KG1 (cell line): ENCODE measurements at places on chromosomes 4 and X.

DNA sequence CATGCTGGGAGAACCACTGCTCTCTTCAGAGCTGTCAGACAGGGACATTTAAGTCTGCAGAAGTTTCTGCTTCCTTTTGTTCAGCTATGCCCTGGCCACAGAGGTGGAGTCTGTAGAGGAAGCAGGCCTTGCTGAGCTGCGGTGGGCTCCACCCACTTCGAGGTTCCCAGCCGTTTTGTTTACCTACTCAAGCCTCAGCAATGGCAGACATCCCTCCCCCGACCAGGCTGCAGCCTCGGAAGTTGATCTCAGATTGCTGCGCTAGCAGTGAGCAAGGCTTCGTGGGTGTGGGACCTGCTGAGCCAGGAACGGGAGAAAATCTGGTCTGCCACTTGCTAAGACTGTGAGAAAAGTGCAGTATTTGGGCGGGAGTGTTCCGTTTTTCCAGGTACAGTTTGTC lies 118.9 kb downstream of the SLC10A6 start:
- DNase-seq = no peak

GRCh38 chrX:1452516-1453394 lies at the start of gene ASMTL:
TSS of gene ASMTL (minus strand) at chrX:1452909. CDS start at chrX:1452840, 69 bp downstream.
- no peak for DNase-seq

DNA sequence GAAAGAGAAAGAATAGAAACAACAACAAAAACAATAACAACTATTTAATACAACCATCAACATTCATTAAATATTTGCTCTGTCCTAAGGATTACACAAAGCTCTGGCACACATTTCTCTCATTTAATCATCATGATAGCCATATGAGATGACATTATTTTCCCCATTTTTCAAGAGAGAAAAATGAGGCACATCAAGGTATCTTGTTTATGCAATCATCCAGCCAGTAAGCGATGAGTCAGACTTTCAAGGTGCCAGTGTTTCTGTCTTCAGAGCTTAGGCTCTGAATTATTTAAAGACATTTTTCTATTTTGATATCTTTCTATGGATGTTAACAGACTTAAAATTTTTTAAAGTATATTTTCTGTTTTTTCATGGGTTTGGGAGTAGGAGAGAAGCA lies 541.8 kb upstream of the SMIM31 start:
- no peak for DNase-seq

DNA sequence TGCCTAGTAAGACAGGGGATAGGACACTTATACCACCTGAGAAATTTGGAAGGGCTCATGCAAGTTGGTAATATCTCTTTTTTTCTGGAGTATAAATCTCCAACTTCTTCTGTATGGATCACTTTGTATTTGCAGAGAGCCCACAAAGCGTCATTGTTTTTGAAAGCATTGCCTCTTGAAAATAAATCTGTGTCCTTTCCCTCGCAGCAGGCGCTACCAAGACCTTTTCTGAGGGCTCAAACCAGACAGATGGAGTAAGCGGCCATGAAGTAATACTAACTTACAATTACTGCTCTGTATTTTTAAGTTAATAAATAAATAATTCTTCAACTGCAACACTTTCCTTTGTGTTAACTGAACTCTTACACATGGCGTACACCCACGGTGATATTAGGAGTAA lies 56.0 kb upstream of the FBXW7 start:
- no peak for DNase-seq

DNA sequence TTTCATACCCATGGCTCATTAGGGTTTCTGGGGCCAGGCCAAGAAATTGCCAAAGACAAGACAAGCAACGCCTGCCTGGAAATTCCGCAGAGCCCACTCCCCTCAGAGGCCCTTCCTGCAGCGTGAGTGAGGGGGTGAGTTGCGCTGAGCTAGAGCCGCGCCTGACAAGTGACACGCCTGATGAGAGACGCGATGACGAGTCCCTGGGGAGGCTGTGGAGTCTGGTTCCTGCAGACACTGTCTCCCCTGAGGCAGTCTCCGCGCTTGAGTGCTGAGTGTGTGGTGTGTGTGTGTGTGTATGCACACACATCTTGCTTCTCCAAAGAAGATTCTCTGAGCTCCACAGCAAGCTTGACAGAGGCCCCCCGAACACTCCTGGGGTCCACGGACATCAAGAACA lies 269.8 kb downstream of the BCOR start:
- DNase-seq = no peak

DNA sequence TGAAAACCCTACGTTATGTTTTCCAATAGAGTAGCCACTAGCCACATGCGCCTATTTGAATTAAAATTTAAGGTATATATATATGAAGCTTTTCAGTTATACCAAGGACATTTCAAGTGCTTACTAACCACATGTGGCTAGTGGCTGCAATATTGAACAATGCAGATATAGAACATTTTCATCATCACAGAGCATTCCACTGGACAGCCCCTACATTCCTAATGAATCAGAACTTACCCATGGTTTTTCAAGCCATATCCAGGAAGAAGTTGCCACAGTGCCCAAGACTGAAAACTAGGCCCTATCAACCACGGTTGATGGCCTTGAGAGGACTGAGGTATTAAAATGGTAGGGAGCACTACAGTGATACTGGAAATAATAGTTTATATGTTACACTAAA lies 29.7 kb downstream of the NEK1 start:
- DNase-seq = no peak

GRCh38 chr4:121344098-121344497 lies 36.7 kb downstream of the QRFPR start:
- DNase-seq = no peak

DNA sequence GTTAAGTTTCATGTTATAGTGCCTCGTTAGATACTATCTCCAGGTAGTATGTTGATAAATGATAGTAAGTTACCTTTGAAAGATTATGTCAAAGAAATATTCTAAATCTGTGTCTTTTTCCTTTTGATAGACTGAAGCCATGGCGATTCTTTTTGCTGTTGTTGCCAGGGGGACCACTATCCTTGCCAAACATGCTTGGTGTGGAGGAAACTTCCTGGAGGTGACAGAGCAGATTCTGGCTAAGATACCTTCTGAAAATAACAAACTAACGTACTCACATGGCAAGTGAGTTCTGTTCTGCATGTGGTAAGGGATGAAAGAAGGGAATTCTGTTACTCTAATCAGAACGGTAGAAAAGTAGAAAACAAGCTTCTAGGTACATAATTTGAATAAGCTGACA lies 8.2 kb downstream of the VAMP7 start:
- DNase-seq = no peak

- no peak for DNase-seq
Observed at GRCh38 chr4:127448986-127449385, 183.8 kb upstream of the INTU start.

GRCh38 chr4:142844782-142845181 lies 1.3 kb downstream of the INPP4B start:
- DNase-seq = no peak

DNA sequence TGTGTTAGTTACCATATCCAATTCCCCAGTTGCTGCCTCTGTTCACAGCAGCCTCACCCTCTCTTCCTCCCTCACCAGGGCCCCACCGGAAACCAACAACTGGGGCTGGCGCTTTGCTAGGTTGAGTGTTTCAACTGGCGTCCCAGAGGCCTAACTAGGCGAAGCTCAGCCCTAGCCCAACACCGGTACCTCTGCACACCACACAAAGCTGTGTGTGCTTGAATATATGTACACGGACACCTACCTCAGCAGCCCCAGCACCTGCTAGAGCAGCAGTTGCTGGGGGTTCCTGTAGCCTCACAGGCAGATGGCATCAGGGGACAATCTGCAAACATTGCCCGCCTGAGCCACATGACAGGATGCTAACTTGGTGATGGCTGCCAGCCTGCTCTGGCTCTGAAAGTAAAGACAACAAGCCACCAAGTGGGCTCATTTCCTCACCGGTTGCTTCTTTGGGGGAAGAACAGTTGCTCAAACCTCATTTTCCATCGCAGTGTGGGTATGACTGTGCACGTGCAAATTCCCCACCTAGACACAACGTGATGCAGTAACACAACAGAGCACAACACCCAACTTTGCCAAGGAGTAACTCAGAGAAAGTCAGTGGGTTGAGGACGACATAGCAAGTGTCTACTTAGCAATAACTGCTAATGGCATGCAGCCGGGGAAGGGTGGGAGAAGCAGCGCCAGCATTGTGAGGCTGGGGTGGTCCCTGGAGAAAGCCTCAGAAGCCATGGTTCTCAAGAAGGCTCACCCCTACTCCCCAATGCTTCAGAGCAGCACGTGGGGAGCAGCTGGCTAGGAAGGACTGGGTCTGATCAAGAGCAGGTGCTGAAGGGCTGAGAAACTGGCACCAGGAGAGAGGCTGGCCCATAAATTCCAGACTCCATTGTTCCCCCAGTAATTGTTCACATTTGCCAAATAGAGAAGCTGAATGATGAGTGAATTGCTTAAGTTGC lies 139.5 kb downstream of the SH3KBP1 start:
- peak; percentile 24 for DNase-seq

GRCh38 chrX:15750611-15751154 lies 12.6 kb downstream of the CA5B start:
- no peak for DNase-seq

DNA sequence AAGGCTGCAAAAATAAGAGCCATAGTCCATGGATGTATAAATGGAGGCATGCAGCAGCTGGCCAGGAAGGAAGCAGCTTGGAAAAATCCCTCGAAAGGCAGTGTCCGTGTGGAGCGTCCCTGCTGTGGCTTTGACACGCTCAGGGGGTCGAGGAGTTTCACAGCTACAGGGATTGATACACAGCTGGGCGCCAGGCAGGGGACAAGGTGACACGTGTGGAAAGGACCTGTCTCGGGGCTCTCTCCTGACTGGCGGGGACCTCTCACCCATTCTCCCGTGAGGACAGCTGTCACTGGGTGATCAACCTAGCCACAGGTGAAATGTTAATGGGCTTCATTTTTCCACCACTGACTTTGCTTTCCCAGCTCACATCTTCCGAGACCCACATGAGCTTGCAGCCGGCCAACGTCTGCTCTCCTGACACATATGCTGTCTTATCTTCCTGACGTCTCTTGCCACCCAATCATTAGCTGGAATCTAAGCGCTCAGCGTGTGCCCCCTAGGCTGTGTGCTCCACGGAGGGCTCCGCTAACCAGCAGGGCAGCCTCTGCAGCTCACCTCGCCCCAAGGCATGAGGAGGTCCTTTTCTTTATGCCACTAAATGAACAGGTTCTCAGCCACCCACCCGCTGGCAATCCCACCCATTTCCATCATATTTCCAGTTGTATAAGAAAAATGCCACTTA lies 89.4 kb upstream of the AFAP1 start:
- DNase-seq = no peak

- DNase-seq = no peak
Observed at GRCh38 chr4:18155067-18156041, 133.8 kb upstream of the LCORL start.

GRCh38 chr4:186953599-186954260 lies 230.1 kb upstream of the FAT1 start:
- no peak for DNase-seq

DNA sequence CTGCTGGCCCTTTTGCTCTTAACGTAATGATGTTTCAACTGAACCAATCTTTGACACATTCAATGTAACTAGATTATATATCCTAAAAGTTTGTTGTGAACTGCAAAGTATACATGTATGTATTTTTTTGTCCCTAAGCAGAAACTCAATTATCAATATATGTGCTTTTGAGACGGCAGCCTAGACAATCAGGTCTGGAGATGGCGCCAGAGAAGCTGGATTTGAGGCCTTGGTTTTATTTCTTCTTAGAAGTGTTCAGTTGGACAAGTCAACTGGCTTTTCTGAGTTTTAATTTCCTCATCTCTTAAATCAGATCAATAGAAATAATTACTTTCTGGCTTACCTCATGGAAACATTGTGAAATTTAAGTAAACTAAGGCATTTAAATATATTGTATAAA lies 62.5 kb downstream of the DCAF8L1 start:
- no peak for DNase-seq

DNA sequence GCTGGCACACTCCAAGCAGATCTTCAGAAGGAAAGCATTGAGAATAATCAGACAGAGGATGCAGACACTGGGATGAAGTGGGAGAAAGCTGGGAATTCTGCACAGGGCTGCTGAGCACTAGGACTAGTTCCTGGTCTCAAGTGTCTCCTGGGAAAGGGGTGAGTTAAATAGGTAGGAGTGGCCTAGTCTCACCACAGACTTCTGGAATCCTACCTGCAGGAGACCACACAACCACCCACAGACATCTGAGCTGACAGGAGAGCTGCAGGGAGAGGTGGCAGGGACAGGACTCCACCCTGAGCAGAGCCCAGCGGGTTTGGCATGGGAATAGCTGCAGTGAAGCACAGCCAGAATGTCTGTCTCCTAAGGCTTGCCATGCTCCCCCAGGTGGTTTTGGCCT lies 95.1 kb upstream of the GALNTL6 start:
- DNase-seq = no peak

- no peak for DNase-seq
Observed at GRCh38 chr4:122689972-122690371, 42.5 kb upstream of the BBS12 start.

DNA sequence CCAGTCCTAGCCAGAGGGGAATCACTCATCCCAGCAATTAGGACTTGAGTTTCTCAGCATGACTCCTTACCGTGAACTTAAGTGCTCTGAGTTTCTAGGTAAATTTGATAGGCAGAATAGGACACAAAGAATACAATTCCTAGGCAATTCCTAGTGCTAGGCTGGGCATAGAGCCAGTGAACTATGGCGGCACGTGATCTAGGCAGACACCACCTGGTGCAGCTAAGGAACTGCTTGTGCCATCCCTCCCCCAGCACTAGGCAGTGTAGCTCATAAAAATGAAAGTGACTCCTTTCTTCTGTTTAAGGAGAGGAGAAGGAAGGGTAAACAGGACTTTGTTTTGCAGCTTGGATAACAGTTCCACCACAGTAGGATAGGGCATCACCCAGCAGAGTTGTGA lies 736.3 kb upstream of the PCDH7 start:
- no peak for DNase-seq

GRCh38 chr4:89177807-89178206 lies 66.5 kb downstream of the TIGD2 start:
- no peak for DNase-seq

DNA sequence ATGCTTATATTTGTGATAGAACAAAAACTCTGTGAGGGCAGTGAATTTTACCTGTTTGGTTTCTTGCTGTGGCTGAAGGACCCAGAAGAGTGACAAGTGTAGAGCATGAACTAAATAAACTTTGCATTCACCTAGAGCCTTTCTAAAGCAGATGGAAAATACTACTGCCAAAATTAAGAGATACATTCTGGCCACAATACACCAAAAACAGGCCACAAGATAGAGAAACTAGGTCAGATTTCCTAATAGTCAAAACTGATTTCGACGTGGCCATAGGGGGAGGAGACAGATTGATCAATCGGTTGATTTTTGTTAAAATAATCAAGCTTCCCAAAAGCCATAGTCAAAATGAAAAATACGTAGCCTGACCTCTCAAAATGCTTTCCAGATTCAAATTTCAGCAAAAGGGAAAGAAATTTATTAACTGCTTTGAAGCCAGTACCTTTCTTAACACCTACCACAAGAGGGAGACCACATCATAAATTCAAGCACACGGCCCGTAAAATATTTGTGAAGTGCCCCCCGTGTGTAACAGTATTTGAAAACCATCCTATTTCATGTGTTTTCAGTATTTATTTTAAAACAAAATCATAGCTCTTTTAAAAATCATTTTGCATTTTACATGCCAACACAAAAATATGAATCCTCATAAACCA lies 132.4 kb downstream of the CORIN start:
- DNase-seq = peak; percentile 14

GRCh38 chr4:38950159-38950558 lies 82.0 kb downstream of the TMEM156 start:
- DNase-seq = no peak
